Cortex of kidney (tissue), 1 donor: ENCODE measurements at places on chromosomes 12 and 14.

GRCh38 chr12:53414756-53415417 is 8.8 kb upstream of the AMHR2 start:
- DNase-seq, result no peak

DNA sequence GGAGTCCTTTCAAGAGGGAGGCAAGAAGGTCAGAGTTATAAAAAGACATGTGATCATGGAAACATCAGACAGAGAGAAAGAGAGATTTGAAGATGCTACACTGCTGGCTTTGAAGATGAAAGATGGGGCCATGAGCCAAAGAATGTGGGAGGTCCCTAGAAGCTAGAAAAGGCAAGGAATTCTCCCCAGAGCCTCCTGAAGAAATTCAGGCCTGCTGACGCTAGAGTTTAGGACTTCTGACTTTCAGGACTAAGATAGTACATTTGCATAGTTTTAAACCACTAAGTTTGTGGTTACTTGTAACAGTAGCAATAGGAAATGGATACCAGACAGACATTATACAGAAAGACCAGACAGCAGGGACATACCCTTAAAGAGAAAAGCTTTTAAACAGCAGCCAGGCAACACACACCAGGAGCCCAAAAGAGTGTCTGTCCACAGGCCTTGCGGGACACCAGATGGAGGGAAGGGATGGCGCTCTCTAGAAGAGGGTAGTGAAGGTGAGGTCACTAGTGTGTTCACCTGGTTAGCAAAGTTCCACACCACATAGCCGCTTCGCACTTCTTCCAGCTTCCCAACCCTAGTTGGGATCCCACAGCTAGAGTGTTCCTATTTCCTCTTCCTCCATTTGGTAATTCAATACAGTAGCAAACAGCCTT is 29.7 kb upstream of the CEBPE start:
- no peak for DNase-seq

- DNase-seq, result no peak
Observed at GRCh38 chr14:104461676-104462449, 117.7 kb upstream of the C14orf180 start.

GRCh38 chr12:122078141-122079032 is at the start of gene MLXIP:
MLXIP (plus strand) TSS chr12:122078756; CDS start chr12:122078854, 98 bp downstream.
- DNase-seq, result no peak

- no peak for DNase-seq
Observed at GRCh38 chr14:81471062-81471461, 62.6 kb downstream of the SEL1L start.

- DNase-seq, result no peak
Observed at GRCh38 chr12:26227361-26227745, 32.0 kb downstream of the SSPN start.

DNA sequence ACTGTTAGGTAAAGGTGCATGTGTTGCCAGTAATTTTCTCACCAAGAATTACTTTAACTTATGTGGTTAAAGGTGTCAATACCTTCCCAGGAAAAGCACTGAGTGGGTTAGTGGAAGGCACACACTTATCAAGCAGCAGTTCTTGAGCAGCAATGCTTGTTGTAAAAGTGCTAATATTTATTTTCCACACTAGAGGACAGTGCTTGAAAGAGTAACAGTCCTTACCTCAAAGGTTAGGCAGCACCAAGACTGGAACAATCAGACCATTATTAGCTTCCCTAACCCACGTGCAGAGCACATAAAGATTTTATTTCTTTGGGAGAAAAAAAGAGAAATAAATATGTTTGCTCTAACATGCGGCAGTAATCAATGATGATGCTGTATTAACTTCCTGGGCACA is 48.8 kb upstream of the KRR1 start:
- DNase-seq, result no peak

- no peak for DNase-seq
Observed at GRCh38 chr12:11307143-11307542, 3.1 kb downstream of the PRB4 start.

GRCh38 chr14:63296060-63296563 is 22.6 kb downstream of the GPHB5 start:
- DNase-seq, result no peak
